ENCODE measurements at places on chromosomes 1 and 21.

GRCh38 chr1:150976401-150976821 is 1.8 kb upstream of the CERS2 start:
- DNase-seq: no peak

DNA sequence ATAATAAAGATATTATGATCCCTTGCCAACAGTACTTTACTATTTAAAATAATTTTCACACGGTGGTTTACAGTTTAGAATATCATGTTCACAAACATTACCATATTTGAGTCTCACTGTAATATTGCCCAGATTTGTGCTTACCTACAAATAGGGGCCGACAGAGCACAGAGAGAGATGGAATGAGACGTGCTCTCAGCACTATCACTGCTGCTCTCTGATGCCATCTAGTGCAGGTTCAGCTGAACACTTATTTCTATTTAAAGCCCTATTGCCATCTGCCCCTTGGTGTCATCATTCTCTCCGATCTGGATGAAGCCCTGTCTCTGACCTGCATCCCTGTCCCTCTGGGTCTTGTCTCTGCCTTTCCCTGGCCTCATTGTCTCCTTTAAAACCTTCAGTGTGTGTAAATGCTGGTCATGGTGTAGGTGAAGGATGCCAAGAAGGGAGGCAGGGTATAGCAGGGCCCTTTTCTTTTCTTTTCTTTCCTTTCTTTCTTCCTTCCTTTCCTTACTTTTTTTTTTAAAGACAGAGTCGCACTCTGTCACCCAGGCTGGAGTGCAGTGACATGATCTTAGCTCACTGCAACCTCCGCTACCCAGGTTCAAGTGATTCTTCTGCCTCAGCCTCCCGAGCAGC is 6.9 kb upstream of the GPATCH4 start:
- DNase-seq: peak; percentile 76

DNA sequence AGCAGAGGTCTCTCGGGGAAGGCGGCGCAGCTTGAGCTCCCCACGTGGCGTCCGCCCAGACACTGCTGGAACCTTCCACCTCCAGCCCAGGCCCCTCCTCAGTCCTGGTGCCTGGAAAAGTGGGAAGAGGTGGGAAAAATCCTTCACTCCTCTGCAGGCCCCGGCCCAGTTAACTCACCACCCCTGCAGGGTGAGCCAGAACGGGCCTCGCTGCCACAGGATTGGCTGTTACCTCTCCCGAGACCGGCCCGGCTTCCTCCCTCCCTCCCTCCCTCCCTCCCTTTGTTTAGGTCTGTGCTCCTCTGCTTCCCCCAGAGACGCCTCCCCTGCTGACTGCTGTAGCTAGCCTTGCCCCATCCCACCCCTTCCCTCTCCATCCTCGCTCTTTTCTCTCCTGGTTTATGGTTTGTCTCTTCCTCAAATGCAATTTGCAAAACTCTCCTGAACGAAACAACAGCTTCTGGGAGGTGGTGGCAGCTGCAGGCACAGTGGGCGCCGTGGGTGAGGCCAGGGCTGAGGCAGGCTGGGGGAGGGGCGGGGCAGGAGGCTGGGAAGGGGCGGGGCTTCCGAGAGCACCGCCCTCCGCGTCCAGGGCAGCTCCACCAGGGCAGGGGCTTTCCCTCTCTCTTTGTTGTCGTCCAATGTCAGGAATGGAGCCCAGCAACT is 6.5 kb downstream of the CAPN9 start:
- no peak for DNase-seq

GRCh38 chr1:110746644-110747259 is 72.0 kb upstream of the KCNA3 start:
- peak; percentile 75 for DNase-seq

DNA sequence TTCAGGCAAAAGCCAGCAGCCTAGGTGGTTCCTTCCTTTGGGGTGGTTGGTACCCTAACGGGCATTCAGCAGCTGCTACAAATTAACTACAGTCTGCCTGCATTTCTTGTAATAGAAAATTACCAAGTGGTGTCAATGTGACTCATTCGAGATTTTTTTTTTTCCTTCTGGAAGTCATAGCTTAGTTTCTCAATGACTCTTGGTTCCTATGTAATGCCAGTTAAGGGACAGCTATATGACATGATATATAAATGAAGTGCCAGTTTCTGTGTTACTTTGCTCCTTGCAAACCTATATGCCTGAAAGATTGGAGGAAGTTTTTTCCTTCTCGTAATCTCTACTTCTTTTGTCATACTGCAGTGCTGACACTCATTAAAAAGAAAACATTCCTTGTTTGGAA is 2.6 kb downstream of the MGST3 start:
- no peak for DNase-seq

DNA sequence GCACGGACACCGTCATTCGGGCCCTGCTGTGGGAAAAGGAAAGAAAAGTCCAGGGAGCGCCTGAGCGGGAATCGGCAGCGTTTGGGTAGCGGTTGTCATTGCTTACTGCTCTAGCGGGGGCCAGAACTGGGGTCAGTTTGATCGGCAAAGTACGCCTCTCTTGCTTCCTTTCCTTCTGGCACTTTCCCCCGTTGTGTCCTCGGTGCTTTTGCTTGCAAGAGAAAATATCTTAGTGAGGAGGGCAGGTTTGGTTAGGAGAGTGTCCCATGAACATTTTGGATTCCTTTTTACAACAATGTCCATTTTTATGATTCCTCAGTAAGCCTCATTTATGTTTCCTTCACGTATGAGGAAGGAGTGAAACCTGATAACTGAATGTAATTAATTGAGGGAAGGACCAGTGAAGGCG is 670 bp downstream of the ST3GAL3 start:
- DNase-seq: no peak

- no peak for DNase-seq
Measured at GRCh38 chr1:109148987-109149561, 35.2 kb downstream of the ELAPOR1 start.

DNA sequence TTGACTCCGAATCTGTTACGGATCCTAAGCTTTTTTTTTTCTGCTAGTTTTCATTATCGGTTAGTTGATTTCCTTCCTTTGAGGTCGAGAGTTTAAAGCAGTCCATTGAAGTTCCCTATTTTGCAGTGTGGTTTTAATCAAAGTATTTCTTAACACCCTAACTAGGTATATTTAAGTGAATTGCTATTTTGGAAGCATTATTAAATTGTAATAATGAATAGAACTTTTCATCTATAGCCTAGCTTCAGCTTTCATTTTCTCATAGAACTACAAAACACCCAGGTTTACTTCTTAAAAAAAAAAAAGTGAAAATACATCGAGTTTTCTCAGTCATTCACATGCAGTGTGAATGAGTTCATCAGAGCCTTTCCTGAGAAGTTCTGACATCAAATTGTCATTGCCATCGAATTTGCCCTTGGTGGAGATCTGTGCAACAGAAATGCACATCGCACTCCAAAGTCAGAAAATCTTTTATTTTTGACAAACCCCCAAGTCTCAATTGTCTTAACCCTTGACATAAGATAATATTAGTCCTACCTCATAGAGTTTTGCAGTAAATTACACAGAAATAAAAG is 1.1 kb upstream of the LBR start:
- DNase-seq: no peak

- no peak for DNase-seq
Measured at GRCh38 chr1:234280500-234280899, 92.8 kb upstream of the COA6 start.

- peak; percentile 24 for DNase-seq
Measured at GRCh38 chr21:46187261-46187660, 3.0 kb upstream of the SPATC1L start.

GRCh38 chr1:61293986-61294504 is 211.7 kb downstream of the NFIA start:
- DNase-seq: no peak

GRCh38 chr1:156608981-156609380 is 7.7 kb upstream of the GPATCH4 start:
- peak; percentile 75 for DNase-seq

DNA sequence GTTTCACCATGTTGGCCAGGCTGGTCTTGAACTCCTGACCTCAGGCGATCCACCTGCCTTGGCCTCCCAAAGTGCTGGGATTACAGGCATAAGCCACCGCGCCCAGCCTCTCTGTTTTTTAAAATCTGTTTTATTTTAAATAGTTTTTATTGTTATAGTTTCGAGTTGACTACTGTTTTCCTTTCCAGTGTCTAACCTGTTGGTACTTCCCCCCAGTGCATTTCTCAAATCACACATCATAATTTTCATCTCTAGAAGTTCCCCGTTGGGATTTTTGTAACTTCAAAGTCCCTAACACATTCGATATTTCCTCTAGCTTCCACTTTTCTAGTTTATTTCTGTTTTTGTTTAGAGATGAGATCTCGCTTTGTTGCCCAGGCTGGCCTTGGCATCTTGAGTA is 7.5 kb downstream of the HES4 start:
- DNase-seq: no peak
